PC-9 (cell line): ENCODE measurements at places on chromosomes 7 and 10. TPM values are rescaled to one million over a fixed set of nuclear protein-coding genes. Genes with fewer than 3 reads are reported as not detected.

Gene AASS
- 6.5 and 8.5 TPM in 2 replicates for total RNA-seq

Gene MARCHF5
- total RNA-seq: 31.5 and 39.1 TPM in 2 replicates

Gene AQP1
- total RNA-seq: 4.0 and 4.8 TPM in 2 replicates

Gene ELMO1
- total RNA-seq: 4.8 and 5.0 TPM in 2 replicates

Gene LRRD1
- not detected in 2 replicates for total RNA-seq

Gene BLNK
- 0.98 and 1.0 TPM in 2 replicates for total RNA-seq

Gene NMT2
- 10.9 and 11.0 TPM in 2 replicates for total RNA-seq

Gene STEAP1B
- total RNA-seq: 0.35 TPM in 2 replicates

Gene CHCHD2
- total RNA-seq: 978 and 1,041 TPM in 2 replicates

Gene RBP3
- total RNA-seq: not detected in 2 replicates

Gene FGFR2
- total RNA-seq: not detected in 2 replicates

Gene NXPH1
- total RNA-seq: not detected in 2 replicates

Gene UPP1
- total RNA-seq: 119 and 185 TPM in 2 replicates

Gene PLCE1
- 14.8 and 15.2 TPM in 2 replicates for total RNA-seq

Gene NME8
- total RNA-seq: not detected in 2 replicates

Gene CYP3A5
- 2.0 and 3.2 TPM in 2 replicates for total RNA-seq

Gene GIMAP7
- not detected in 2 replicates for total RNA-seq

Gene COL26A1
- total RNA-seq: 0.20 and 0.38 TPM in 2 replicates

Gene C7orf57
- 0.90 and 2.5 TPM in 2 replicates for total RNA-seq

Gene SPDYE16
- total RNA-seq: not detected in 2 replicates

Gene REEP3
- 42.3 and 56.4 TPM in 2 replicates for total RNA-seq

Gene GPER1
- total RNA-seq: 0.37 and 0.85 TPM in 2 replicates

Gene FKBP6
- not detected in 2 replicates for total RNA-seq

Gene MRPS16
- total RNA-seq: 148 and 175 TPM in 2 replicates

Gene CXCL12
- total RNA-seq: not detected in 2 replicates

Gene SDK1
- total RNA-seq: not detected in 2 replicates

Gene ZNF518A
- 11.4 and 12.6 TPM in 2 replicates for total RNA-seq

Gene LLCFC1
- total RNA-seq: not detected in 2 replicates

Gene ZNF425
- total RNA-seq: 5.2 and 5.9 TPM in 2 replicates

Gene ASB10
- not detected in 2 replicates for total RNA-seq

Gene PGAM1
- 177 and 243 TPM in 2 replicates for total RNA-seq

Gene AKR1C2
- total RNA-seq: 1,997 and 2,032 TPM in 2 replicates
